Osteoblast (primary cell): ENCODE measurements at places on chromosomes 3 and 15. TPM values are rescaled to one million over a fixed set of nuclear protein-coding genes. Genes with fewer than 3 reads are reported as not detected.

TMPRSS7 gene
- not detected in 2 replicates for total RNA-seq

- peak; percentile 67 for DNase-seq
These were observed 763 bp downstream of the GOLGB1 start for GRCh38 chr3:121748680-121749275.

DNA sequence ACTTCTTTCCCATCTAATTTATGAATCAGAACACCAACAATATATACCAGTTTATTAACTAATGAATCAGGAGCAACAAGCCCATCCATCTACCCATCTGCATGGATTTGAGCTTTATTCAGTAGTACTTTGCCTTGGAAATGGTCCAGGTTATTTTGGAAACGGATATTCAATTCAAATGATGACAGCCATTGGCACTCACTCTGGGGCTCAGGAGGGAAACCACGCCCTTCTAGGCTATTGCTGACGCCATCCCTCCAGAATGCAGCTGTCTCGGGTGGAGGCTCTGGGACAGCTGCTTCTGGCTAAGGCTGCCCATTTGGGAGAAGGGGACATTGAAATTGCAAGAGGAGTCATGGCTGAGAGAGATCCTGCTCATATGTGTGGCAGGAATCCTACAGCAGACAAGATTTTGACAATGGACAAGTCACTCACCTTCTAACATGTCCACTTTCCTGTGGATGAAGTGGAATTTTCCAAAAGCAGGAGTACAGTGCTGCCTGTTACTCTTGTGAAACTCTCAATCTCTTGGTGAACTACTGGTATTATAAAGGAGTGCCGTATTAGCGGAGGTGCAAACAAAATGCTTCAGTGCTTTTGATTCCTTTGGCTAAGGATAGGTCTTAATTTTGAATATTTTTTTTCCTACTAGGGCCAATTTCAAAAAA lies 29.3 kb upstream of the TRAK1 start:
- DNase-seq: peak; percentile 94

RBP2 gene
- total RNA-seq: not detected in 2 replicates

GATA2 gene
- 0.72 and 0.88 TPM in 2 replicates for total RNA-seq

- DNase-seq: no peak
These were observed 9.1 kb downstream of the ZBTB11 start for GRCh38 chr3:101667844-101668243.

DNA sequence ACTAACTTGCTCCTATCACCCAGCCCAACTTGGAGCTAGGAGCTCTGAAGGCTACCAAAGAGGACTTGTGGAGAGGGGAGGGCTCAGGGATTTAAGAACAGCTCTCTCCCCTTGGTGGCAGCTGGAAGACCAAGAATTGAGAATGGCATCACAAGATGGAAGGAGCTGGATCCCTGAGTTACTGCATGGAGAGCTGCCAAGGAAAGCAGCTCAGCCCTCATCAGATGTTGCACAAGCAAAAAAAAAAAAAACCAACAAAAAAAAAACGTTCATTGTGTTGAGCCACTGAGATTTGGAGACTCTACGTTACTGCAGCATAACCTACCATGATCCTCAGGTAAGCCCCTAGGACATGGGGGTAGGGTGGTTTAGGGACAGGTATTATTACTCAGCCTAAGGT lies 41.0 kb downstream of the ITGB5 start:
- peak; percentile 93 for DNase-seq

HYAL1 gene
- total RNA-seq: under 0.01 and 0.59 TPM in 2 replicates

MME gene
- 102 and 261 TPM in 2 replicates for total RNA-seq

CADPS gene
- total RNA-seq: 3.2 TPM in 1 of 2 replicates, not detected in the other

CLDN18 gene
- not detected in 2 replicates for total RNA-seq

RARB gene
- total RNA-seq: 4.1 and 7.6 TPM in 2 replicates

DNA sequence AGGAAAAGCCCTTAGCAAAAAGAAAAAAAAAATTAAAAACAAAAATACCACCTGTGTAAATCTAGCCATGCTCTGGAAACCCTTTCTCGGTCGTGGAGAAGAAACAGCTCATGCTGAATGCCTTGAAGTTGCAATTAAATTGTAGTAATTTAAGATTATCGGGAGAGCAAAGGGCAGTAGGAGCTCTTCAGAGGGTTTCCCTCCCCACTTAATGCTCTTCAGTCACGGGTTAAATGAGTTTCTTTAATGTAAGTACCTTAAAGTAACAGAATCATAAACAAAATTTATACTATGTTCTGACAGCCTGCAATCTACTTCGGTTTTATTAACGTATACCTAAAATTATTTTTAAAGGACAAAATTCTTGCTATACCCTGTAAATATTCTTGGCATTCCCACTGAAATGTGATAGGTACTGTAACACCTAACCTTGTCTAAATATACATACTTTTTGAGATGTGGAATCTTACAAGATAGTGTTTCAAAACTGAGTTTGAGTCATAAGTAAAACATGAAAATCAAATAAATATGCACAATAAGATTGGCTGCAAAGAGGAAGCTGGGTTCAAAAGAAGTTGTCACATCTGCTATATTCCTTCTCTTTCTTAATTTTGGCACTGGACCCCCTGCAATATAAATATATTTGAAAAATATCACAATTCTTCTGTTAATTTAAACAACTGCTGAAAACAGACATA lies 5.3 kb downstream of the FOXP1 start:
- DNase-seq: no peak

DNA sequence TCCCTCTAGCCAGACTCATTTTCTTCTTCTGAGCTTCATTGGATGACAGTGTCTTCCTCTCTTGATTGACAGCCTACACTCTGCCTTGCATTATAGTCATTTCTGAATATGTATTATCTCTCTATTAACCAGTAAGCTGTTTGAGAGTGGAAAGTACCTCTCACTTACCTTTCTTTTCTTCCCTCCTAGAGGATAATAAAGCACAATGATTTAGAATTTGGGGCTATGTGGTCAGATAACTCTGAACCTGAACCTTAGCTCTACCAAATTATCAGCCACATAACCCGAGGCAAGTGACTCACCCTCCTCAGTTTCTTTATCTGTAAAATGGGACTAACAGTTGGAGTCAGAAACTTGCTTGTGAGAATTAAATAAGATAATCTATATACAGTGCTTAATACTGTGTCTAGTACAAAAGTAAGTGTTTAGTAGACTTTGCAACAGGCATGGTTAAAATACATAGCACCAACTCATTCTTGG lies 331.8 kb upstream of the TBL1XR1 start:
- DNase-seq: no peak

DNA sequence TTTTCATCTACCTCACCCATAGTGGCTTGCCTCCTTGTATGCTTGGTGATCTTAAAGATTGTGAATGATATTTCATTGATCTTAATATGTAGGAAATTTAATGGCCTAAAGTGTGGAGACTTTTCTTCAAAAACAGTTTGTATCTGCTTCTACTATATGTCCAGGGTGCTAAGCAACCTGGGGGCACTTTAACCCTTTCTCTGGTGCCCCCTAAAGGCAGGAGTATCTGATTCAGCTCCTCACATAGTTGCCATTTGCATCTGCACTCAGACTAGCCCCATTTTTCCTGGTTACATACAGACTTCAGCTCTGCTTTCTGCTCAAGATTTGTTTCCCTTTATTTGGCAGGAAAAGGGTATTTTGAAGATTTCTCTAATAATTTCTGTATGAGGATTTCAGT lies 5.2 kb upstream of the PFN2 start:
- no peak for DNase-seq

SEMA3F gene
- total RNA-seq: 5.1 and 16.5 TPM in 2 replicates

DNA sequence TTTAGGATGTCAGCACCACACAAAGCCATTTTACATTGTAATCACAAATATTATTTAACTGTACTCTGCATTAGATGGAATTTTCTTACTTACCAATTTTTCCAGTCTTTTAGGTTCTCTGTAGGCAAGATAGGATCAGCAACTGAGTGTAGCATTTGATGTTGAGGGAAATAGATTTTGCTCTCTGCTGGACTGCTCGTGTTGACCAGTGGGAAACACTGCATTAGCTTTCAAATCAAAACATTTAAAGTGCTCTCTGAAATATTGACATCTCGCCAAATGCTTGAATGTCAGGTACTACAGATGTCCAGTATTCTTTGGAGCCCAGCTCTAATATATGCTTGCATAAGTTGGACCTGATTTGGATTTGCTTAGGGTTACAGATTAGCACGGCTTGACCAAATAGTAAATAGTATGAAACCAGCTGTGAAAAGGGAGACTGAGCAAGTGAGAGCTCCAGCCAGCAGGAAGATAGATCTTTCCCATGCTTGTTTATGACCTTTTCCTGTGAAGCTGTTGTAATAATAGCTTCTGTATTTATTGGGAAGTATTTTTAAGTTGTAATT lies 29.5 kb downstream of the P2RY14 start:
- DNase-seq: no peak

DNA sequence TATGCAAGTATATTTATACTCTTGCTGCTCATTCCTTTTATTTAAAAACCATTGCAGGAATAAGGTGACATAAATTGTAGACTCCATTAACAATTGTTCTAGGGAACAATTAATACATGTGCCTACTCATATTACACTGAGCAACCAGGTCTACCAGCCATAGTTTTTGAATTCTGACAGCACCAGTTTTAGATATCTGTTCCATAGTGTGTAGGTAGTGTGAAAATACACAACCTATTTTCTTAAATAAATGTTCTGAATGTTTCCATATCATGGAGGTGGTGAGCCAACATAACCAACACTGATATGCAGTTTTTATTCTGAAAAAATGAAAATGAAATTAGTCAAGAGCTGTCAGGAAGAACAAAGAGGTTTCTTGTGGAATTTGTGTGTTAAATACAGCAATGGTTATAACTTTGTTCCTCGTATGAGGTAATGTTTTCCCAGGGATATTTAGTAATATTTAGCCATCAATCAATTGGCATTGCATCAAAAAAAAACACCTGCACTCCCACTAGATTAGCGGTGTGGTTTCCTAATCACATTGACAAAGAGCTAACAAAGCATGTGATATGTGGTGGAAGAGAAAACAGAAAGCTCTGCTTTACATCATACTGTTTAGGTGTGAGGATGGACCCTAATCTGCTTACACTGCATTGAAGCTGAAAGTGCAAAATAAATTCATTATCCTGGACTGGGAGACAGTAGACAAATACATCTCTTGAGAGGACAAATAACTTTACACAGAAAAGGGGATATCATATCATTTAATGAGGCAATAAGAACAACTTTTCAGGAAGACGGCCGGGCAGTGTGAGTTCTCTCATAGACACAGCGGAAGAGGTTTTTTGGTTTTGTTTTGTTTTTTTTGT lies 369.5 kb upstream of the THBS1 start:
- DNase-seq: no peak

WDR49 gene
- under 0.01 TPM in 1 of 2 replicates, not detected in the other for total RNA-seq

IQCF5 gene
- total RNA-seq: not detected in 2 replicates

DNA sequence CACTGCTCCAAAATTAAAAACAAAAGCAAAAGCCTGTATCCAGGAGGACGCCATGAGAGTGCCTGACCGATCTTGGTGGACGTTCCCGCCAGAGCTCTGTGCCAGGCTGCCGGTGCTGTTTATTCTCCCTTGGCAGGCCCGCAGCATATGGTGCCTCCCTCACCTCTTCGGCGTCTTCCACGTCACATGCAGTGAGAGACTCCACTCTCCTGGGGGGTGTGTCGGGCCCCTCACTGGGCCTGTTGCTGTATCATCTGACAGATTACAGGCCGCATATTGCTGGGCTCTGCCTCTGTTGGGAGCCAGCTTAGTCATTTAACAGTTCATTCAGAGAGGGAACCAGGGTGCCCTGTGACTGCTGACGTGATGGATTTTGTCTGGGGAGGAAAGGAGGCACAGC lies 86.4 kb upstream of the ARRDC4 start:
- peak; percentile 55 for DNase-seq

DNA sequence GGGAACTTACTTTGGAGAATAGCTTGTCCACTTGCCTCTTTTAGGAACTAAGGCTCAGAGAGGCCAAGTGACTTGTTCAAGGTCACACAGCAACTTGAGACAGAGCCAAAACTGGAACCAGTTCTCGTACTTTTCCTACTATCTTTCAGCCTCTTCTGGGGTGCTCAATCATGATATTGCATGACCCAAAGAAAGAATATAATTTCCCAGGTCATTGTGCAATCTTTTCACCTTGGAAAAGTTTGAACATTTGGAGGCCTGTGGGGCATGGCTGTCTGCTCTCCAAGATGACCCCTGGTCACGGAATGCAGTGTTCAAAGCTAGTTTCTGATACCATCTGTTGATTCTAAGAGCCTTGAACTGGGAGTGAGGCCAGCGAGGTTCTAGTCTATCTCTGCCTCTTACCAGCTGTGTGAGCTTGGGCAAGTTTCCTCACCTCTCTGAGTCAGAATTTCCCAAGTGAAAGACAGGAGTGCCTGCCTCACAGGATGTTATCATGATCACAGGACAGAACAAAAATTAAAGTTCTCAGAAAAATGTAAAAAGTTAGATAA lies 89.7 kb downstream of the BDH1 start:
- DNase-seq: no peak

- DNase-seq: no peak
These were observed 76.7 kb downstream of the ST6GAL1 start for GRCh38 chr3:187006864-187007630.

- DNase-seq: no peak
These were observed 64.0 kb upstream of the PLSCR4 start for GRCh38 chr3:146314871-146315270.

DNA sequence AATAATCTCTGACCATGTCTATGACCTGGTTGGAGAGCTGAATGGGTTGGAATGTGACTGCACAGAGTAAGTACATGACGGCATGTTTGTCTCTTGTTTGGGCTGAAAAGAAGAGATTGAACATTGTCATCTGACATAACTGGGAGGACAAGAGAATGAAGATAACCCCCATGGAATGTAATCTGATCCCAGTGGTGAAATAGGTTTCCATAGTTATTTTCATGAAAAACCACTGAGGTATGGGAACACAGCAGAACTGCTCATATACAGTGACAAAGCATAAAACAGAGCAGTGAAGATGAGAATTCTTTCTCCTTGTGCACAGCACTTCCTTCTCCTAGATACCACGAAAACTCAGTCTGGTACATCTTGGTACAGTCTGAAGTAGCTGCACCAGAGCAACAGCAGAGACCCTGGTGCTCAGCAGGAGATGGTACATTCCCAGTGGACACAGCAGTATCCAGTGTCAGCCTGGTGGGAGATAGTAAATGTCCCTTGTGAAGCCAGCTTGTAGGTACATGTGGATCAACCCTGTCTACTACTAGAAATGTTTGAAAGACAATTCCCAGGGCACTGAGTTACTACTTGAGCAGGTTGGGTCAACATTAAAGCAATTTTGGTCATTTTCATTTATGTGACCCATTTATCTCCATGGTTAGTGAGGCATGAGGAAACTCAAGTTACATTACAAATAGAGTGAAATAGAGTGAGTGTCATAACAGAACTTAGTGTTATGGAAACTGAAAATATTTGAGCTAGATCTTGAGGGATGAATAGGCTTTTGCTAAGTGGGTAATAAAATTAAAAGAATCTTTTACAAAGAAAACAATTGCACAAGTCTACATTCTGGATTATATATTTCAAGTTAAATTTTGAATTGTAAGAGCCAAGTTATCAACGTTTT lies 178.3 kb downstream of the SUCNR1 start:
- peak; percentile 23 for DNase-seq

DNA sequence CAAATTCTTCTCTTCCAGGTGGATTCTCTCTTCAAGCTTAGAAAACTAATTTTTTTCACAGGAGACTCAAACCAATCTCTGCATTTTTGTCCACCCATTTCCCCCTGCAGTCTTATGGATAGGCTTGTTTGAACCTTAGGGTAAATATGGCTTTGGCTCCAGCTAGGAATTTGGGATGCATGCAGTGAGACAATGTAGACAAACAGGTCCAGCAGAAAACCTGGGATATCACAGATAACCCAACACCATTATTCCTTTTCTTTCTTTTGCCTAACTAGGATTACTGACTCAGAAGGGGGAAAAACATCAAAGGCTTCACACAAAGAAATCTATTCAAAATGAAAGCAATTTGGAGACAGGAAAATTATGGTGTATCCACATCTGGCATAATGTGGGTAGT lies 11.2 kb upstream of the SEMA5B start:
- no peak for DNase-seq
